Suppressor macrophage (primary cell): ENCODE measurements at places on chromosomes 12 and 14.

- no peak for DNase-seq
Measured at GRCh38 chr12:113826805-113827538, 139.2 kb downstream of the RBM19 start.

DNA sequence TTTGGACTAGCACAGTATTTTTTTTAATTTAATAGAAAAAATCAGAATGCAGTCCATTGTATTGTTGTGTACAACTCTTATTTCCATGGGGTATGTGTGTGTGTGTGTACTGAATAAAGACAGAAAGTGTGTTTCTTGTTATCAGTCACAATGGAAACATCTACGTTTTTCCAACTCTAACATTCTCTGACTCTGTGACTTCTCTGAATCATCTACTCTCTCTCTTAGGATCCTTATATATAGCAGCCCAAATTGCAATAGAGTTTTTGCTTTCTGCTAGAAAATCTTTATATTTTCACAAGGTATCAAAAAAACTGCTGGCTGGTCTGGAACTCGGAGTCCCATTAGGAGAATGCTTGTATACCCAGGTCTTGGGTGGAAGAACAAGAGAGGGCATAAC lies 138.9 kb upstream of the ARID2 start:
- no peak for DNase-seq

GRCh38 chr12:3315201-3315661 lies 175.8 kb upstream of the PRMT8 start:
- DNase-seq: no peak

- DNase-seq: peak; percentile 18
Measured at GRCh38 chr12:53616950-53617349, 9.2 kb downstream of the ATF7 start.

DNA sequence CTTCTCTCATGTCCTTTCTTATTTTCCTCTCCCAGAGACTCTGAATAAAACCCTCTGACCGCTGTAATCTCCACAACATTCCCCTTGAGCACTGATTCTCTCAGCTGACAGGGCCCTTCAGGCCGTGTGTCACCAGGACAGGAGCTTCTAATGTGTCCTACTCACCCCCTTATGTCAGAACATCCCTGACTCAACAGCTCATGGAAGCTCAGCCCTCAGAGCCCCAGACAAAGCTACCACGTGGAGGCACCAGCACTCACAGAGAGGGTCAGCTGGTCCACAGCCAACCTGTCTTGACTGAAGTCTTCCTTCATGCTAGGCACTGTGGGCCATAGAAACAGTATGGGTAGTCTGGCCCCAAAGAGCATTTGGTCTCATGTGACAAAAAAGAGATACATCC lies 49.8 kb downstream of the SMUG1 start:
- DNase-seq: no peak

- no peak for DNase-seq
Measured at GRCh38 chr12:109160433-109160832, 44.0 kb downstream of the ACACB start.

DNA sequence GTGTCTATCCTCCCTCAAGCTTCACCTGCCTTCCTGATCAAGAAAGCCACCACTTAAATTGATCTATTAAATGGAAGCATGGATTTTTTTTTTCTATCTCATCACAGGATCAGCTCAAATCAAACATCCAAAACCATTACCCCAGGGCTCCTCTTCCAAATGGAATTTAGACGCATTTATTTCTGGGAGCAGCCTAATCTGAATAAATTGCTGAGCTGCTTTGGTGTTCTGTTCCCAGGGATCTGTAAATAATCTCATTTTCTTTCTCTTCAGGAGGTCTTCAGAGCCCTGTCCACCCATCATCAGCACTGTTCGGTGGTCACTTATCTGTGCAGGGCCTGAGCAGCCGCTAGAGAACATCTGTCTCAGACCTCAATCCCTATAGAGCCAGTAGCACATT lies 695.4 kb upstream of the TMEM132C start:
- no peak for DNase-seq

- DNase-seq: no peak
Measured at GRCh38 chr14:93113678-93114067, 2.1 kb downstream of the ITPK1 start.

GRCh38 chr12:92899386-92900001 lies 29.6 kb downstream of the EEA1 start:
- peak; percentile 51 for DNase-seq

DNA sequence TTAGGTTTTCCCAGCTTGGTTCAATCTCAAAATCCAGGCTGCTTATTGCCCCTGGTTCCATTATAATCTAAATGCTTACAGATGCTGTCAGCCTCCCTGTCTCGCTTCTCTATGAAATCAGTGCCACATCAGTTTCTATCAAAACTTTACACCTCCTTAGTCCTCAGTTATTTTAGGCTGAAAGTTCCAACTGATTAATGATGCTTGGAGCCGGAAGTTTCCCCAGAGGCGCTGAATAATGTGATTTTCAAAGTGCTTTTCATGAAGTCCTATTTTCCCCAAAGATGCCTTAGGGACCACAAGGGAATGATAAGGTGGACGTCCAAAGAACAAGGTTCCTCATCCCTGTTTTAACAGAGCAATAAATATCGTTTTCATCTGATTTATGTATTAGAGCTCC lies 262.4 kb upstream of the RMST start:
- DNase-seq: no peak

- DNase-seq: no peak
Measured at GRCh38 chr12:116918464-116918863, 7.7 kb downstream of the FBXW8 start.

DNA sequence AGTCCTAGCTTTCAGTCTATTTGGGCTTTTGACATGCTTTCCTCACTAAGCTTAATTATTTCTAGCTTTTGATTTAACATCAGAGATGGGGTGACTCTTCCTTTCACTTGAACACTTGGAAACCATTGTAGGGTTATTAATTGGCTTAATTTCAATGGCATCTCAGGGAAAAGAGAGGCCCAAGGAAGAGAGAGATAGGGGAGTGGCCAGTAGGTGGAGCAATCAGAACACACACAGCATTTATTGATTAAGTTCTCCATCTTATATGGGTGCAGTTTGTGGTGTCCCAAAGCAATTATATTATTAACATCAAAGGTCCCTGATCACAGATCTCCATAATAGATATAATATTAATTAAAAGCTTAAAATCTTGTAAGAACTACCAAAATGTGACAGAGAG lies 1466.1 kb upstream of the SEL1L start:
- DNase-seq: no peak

GRCh38 chr14:101471723-101472517 lies 89.4 kb upstream of the DIO3 start:
- no peak for DNase-seq

GRCh38 chr14:72314808-72315435 lies 382.7 kb downstream of the RGS6 start:
- no peak for DNase-seq

DNA sequence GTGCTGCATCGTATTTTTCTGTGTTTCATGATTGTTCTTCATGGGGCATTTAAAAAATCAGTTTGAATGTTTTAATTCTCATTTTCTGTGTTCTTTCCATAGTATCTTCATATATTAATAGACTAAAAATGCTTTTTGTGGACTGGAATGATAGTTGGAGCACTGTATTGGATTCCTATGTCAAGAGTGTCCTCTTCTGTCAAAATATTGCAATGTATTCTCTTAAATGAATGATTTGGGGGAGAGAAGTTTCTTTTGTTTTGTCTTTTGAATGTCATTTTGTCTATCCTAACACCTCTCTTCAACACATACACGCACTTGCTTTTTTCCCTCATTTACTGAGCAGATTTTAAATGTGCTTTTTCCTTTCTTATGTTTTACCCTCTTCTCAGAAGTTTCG lies 4.7 kb upstream of the EIF2S3B start:
- peak; percentile 1 for DNase-seq

GRCh38 chr14:99100497-99101270 lies 171.3 kb downstream of the BCL11B start:
- no peak for DNase-seq

- DNase-seq: no peak
Measured at GRCh38 chr12:68374307-68374982, 42.3 kb upstream of the MDM1 start.

DNA sequence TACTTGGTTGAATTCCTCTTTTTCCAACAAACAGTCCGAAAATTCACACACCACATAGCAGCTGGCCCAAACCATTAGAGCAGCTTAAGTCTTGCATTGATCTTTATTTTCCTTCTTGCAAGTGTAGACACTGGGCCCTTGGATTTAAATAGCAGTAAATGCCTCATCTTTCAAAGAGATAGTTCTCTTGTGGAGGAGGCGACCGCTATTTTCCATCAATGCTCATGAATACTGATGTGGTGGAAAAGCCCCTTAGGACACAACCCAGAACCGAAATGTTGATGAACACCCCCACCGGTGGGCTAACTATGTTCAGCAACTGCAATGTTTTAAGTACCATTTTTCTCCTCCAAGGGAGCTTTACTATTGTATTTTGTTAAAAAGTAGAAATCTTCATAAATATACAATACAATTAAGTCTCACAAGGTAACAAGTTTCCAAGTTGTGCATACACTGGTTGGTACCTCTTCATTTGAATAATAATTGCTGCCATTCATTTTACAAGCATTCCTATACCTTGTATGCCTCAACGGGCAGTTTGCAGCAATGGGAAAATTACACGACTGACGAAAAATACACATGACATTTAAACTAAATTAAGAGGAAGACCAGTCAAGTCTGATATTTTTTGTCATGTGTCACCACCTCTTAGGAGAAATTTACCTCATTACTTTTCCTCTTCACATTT lies 18.0 kb downstream of the NIN start:
- peak; percentile 41 for DNase-seq

DNA sequence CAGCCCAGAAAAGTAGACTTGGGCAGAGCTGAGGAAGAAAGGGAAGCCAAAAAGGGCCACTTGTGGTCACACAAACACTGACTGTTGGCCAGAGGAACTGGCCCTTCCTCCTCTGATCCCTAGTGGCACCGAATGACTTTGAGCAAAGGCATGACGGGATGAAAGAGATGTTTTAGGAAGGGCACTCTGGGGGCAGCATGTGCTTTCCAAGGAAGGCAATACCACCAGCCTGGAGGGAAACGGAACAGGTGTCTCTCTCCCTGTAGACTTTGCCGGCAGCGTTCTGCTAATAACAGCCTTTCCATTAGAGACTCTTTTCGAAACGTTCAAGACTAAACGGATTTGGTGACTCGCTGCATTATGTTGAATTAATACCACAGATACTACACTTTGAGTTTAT lies 12.3 kb upstream of the FBXO21 start:
- peak; percentile 11 for DNase-seq

DNA sequence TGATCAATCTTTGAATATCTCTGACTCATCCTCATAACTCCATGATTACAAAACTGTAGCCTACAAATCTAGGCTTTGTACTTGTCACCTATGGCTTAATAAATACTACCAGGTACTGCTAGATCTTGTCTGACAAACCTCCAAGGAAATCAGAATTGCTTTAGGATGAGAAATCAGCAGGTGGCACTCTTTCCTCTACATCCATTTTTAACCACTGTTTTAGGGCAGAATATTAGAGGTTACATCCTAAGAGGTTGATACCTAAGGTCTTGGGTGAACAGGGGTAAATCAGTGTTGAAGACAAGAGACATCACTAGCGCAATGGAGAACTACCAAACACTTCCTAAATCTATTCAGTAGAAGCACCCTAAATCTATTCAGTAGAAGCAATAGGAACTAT lies 63.1 kb upstream of the SOX5 start:
- no peak for DNase-seq

GRCh38 chr12:82099216-82099615 lies 259.0 kb downstream of the CCDC59 start:
- DNase-seq: no peak

DNA sequence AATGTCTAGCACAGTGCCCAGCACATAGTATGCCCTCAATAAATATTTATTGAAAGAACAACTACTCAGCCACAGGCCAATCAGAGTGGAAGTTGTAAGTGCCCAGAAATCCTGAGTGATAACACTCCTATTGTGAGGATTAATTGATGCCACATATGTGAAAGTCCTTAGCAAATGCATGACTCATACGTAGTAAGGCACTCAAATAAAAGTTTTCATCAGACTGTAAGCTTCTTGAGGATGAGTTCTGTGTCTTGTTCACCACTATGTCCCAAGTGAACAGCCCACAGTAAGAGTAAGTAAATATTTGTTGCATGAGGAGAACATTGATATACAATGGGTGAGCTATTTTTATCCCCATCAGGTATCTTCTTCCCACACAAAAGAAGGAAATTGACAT lies 24.7 kb upstream of the ANO6 start:
- DNase-seq: no peak

DNA sequence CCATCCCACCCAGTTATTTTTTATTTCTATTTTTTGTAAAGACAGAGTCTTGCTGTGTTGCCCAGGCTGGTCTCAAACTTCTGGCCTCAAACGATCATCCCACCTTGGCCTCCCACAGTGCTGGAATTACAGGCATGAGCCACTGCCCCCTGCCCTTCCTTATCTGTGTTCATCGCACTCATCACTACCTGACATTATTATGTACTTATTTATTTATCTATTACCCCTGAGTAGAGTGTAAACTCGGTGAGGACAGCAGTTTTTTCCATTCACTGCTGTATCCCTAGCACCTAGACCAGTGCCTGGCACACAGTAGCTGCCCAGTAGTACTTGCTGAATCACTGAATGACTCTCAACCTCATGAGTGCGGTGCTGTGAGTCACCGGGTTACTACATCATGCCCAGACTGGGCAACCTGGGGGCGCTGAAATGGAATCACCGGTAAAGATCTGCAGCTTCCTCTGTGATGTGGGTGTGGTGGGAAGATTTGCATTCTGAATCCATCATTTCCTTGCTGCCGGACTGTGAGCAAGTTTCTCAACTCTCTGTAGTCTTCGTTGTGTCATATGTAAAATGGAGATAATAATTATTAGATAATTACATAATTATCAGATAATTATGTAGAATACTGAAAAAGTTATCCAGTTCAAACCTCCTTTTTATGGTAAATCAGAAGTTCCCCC lies 81.9 kb upstream of the USP44 start:
- peak; percentile 76 for DNase-seq

DNA sequence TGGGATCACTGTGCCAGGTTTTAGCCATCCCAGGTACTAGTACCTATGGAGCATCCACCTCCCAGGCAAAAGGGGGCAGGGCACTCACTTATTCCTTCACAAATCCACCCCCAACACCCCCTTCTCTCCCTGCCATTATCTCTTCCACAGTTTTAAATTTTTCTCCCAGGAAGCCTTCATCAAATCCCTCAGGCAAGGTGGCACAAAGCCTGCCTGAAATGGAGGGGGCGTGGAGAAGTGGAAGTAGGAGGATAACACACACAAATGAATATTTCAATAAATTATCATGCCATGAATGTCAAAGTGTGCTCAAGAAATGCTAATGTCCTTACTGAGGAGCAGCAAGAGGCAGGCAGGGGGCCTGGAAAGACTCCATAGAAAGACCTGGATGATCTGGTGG lies 4.7 kb upstream of the CHST11 start:
- no peak for DNase-seq

- DNase-seq: no peak
Measured at GRCh38 chr14:87994974-87995373, 2.0 kb upstream of the GALC start.

DNA sequence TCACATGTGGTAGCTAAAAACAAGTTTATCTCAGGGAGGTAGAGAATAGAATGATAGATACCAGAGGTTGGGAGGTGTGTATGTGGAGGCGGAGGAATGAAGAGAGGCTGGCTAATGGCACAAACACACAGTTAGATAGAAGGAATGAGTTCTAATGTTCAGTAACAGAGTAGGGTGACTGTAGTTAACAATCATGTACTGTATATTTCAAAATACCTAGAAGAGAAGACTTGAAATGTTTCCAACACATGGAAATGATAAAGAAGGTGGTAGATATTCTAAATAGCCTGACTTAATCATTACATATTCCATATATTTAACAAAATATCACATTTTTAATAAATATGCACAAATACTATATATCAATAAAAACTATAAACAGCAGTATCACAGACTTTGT lies 8.9 kb upstream of the IFNG-AS1 start:
- DNase-seq: no peak
